ENCODE measurements at places on chromosomes 5 and 9.

- no peak for DNase-seq
These were observed 8.8 kb upstream of the C5orf15 start for GRCh38 chr5:133977161-133977787.

DNA sequence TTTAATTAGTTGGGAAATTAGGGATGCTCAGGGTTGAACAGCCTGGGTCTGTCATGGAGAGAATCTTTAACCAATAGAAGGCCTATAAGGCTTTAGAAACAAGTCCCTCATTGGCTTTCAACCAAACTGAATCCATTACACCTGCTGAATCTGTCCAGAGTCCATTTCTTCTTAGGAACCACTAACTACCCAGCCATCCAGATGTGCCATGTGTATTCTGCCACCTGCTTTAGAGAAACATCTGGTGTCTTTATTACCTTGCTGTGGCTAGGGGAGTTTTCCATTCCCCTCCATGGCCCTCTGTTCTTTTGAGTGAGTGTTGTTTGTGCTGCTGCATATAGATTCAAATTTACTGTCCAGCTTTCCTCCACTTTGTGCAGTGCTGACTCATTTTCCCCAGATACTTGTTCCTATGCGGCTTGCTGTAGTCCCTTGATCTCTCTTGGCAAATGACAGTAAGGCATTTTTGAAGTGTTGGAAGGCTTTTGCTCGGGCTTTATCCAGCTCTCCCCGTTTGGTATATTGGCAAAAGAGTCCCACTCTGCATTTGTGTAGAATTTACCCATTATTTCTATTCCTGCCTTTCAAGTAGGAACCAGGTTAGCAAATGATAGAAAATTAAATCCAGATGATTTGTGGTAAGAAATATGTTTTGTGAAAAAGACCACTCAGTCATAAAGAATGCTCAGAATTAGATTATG lies 54.6 kb downstream of the NLN start:
- no peak for DNase-seq

DNA sequence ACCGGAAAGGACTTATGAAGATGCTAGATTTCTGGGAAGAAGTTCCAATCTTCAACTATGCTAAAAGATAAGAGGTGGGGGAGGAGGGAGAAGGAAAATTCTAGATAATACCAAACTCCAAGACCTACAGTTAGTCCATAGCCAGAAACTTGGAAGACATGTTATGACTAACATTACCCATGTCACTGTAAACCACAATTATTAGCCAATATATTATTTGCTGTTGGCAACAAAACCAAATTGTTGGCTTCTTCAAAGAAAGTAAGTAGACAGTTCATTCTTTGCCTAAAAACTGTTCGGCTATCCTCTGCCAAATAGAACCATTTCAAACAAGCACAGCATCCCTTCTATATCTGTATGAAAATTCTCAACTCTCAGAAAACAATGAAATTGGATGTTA lies 25.1 kb downstream of the PRLR start:
- DNase-seq: no peak

GRCh38 chr5:133995341-133995740 lies 9.4 kb downstream of the VDAC1 start:
- DNase-seq: no peak

DNA sequence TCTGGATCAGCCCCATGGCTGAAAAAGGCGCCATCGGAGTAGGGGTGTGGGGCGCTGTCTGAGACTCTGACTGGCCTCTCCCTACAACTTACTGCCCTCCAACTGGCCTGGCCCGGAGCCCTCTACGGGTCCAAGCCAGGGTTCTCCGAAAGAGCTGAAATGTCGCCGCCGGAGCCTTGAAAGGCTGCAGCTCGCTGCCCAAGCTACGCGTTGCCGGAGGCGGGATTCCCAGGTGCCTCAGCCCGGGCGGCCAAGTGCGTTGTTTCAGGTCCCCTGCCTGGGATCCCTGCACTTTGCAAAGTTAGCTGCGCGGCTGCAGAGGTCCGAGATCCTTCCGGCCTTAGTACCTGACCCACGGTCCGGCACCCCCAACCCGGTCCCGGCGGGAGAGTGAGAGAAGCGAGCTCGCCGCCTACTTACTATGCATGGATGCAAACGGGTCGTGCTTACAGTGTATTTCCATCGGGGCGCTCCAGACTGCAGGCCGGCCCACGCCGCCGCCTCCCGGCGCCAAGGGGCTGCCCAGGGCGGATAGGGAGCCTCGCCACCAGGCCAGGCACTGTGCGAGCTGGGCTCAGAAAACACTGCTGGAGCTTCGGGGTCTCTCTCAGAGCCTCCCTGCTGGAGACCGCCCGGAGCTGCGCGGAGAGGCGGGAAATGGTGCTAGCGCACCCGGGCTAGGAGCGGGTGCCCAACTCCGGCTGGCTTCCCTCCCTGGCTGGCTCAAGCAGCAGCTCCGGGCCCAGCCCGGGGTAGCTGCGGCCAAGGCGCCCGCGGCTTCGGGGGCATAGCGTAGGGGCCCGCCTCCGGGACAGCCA lies 7.7 kb downstream of the PAX5 start:
- DNase-seq: no peak

DNA sequence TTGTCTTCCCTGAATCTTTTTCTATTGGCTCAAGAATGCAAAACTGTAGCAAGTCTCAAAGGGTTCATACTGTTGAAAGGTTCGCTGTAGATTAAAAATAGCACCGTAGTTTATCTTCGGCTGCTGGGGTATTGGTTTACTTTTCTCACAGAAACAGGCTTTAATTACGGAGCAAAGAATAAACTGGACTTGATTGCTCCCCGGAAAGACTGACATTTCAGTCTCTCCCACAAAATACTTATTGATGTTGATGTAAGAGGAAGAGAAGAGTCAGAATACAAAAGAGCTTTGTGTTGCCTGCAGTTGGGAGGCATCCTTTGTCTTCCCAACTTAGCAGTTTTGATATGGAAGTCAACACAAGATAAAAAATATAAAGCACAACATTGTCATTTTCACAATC lies 183.9 kb upstream of the DMAC1 start:
- DNase-seq: no peak

GRCh38 chr9:37619806-37620205 lies 27.4 kb upstream of the TOMM5 start:
- DNase-seq: no peak

DNA sequence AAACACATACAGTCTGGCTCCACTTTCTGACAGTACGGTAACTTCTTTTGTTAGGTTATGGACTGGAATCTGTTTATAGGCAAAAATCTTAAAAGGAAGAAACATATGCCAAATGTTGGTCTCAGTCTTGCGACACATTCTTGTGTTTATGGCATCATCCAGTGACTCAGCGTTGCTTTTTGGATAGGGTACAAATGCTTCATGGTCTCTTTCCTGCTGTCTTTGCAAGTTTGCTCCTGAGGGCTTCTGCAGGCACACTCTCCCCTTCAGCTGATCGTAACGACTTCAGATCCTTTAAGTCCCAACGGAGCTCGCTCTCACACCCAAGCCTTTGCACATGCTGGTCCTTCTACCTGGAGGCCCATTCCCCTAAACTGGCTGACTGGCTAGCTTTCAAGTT lies 23.6 kb upstream of the TNFSF8 start:
- no peak for DNase-seq

GRCh38 chr9:109422641-109423040 lies 75.5 kb downstream of the PTPN3 start:
- DNase-seq: no peak

- DNase-seq: no peak
These were observed 252.8 kb downstream of the MAST4 start for GRCh38 chr5:66848749-66849641.

DNA sequence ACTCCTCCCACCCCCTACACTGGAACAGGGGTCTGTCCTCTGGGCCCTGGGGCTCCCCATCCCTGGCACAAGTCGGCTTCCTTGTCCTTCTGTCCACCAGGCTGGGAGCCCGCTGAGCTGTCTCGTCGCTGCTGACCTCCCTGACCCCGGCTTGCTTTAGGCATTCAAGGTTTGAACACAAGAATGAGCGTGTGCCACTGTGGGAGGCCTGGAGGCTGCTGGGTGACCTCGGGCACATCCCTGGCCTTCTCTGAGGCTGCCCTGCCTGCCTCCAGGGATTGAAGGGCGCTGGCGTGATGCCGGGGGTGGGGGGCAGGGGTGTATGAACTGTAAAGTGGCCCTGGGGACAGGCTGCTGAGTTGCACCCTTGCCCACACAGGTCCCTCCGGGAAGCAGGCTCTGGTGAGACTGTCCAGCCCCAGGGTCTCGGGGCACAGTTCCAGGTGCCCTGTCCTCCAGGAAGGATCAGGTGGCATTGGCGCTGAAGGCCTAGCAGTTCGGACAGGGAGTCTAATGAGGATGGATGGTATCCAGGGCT lies 18.2 kb downstream of the FIBCD1 start:
- DNase-seq: no peak

- DNase-seq: no peak
These were observed 6.8 kb upstream of the CXXC5 start for GRCh38 chr5:139641116-139642080.

DNA sequence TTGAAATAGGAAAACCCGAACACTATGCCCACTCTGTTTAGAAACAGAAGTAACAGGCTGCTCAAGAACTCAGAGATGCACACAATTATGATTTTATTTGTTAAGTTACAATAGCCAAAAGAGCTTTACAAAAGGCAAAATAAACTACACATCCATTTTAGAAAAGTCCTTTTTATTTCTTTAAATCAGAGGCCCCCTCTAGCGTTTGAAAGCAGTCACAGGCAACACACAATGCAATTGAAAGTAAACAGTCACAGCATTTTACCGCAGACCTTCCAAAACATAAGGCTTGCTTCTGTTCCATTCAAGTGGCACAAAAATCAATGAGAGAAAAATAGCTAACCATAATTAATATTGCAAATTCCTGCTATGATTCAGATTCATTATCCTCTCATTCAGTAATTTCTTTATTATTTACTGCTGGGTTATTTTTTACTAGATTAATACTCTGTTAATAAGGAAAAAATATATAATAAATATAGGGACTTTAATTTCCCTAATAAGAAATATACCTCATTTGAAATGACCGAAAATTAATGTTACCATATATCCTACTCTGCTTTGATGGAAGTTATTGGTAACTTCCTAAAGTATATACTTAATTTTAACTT lies 78.3 kb downstream of the CEP120 start:
- no peak for DNase-seq

GRCh38 chr5:10600626-10601245 lies 36.9 kb downstream of the ANKRD33B start:
- no peak for DNase-seq

GRCh38 chr5:144177548-144177947 lies 6.9 kb downstream of the KCTD16 start:
- no peak for DNase-seq

DNA sequence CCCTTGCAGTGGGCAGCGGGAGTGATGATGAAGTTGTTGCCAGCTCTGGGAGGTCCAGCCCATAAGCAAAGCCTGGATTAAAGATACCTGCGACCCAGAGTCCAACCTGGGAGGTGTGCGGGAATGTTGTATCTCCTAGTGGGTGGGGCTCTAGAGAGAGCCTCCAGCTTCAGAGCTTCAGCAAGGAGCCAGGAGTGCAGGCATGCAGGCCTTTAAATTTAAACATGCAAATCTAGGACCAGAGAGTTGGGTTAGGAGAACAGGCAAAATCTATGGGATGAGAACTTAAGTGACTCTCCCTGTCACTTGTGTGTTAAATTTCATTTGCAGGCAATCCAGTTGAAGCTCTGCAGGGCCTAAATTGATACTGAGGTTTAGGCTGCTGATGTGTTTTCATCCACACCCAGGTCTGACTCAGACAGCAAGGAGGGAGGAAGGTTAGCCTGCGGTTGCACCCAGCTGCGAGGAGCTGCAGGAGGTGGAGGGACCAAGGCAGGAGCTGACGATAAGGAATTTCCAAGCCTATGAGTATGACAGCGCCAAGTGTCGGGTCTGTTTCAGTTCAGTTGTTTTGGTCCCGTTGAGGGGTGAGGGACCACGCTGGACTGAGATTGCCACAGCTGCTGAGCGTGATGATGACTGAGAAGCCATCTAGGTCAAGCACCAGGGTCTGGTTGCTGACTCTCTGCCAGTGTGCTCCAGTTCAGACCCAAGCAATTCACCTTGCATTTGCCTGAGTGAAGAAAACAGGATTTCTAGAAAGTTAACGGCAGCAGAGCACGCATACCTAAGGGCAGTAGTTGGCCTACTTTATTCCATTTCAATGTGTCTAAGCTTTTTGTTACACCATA lies 243.0 kb downstream of the ICE1 start:
- DNase-seq: no peak

- DNase-seq: peak; percentile 79
These were observed 71.2 kb downstream of the SYK start for GRCh38 chr9:90872835-90873294.

GRCh38 chr5:144468571-144468970 lies 297.9 kb downstream of the KCTD16 start:
- DNase-seq: no peak

DNA sequence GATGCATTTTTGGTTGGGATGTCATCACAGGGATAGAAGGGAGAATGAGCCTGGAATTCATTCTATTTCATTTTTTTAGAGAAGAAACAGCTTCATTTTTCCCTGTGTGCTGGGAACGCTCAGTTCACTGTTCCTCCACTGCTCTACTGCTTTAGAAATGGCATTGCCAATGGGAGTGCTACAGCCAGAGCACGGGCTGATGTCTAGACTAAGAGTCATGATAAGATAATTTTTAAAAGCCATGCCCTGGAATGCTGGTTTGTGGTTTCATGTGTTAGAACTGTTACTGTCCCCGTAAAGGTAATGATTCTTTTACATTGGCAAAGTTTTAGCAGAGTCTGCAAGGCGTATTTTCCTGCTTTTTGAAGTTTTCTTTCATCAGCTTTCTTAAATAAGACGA lies 119.6 kb downstream of the SEMA6A start:
- no peak for DNase-seq

DNA sequence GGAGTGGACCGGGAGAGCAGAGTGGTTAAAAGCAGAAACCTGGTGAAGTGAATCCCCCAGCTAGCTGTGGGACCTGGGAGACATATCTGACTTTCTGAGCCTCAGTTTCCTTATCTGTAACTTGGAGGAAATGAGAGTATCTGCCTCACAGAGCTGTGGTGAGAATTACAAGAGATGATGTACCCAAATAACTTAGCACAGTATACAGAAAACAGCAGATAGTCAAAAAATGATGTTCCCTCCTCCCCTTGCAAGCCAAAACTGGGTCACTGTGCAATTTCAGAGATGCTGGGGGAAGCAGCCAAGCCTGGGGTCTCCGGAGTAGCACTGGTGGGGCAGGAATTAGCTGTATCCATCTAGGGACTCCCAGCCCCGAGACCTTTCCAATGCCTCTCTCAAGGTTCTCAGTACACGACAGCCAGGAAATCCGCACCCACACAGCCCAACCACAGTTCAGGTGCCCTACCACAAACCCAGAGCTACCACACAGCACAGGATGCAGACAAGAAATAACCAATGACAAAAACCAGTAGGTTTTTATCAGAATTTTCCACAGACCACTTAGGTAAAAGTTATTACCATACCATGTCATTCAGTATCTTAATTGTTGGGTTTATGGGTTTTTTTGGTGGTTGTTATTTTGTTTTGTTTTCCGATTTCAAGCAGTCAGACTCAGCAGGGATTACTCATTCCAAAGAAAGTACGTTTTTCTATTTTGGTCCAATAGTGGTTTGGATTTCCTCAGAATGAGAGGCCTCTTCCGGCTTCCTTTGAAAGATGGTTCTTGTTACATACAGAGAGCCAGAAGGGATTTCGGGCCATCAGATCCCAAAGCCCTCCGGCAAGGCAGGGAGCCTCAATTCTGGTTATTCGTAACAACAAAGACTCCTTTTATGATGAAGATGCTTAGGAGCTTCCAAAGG lies 4.9 kb upstream of the HRH2 start:
- no peak for DNase-seq

Data from NCI-H510A (cell line).